ENCODE measurements at places on chromosomes 6 and 20.

DNA sequence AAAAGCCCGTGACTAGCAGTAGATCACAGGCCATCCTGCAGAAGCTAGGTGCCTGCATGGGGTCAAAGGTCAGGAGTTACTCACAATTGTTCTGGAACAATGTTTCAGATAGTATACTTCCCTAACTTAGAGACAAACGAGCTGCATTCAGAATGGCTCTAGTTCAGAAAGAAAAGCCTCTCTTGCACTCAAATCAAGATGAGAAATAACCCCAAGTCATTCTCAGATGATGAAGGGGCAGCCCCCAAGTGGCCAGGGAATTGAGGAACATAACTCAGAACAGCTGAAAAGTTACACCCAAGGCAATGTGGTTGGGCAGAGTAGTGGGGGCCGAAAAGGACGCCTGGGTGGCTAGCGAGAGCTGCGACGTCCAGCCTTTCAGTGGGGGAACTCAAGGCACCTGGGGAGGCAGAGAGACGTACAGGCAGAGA, 27.8 kb downstream of the FYN start:
- DNase-seq: no peak

- DNase-seq: no peak
Observed at GRCh38 chr20:60034231-60035110, 76.2 kb downstream of the CDH26 start.

DNA sequence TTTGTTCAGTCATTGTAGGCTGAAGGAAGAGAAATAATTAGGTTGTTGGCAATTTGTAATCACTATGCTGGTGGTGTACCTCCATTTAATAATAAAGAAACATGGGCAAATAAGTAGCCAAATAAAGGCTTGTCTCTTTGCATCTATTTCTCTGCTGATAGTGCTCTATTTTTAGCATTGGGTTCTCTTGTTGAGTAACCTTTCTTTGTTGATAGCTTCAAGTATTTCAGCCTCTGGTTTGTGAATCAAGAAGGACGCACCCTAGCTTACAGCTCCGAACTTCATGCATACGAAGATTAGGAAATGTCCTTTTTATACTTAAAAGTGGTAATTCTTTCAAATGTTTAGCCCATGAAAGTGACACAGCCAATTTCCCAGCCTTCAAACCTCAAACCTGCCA, 2.6 kb downstream of the PPP1R14C start:
- DNase-seq: no peak

DNA sequence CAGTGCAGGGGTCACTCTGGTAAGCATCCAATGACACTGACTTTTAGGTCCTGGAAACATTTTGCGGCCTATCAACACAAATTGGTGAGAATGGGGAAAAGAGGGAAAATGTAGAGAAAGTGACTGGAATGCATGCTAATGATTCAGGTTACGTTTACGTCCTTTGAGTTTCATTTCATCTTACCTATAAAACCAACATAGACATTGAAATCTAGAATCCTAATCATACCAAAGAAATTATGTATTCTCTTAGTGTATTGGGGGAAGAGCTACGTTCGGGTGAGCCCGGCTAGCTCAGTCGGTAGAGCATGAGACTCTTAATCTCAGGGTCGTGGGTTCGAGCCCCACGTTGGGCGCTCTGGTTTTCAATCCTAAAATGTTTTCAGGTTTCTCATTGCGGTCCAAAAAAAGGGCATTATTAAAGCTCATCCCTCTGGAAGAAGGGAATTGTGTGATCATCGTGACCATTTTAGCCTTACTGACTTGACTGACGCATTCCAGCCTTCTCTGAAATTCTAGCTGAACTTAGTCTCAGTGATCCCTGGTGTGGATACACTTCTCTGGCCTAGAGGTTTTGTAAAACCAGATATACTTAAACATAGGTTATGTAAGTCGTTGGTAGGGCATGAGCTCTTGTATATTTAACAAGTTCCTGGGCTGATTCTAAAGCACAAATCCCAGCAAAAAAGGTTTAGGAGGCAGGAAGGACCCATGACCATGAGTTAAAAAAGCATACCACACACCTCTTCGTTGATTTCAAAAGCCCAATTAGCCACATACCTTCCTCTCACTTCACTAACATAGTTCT, 18.3 kb downstream of the HMGN4 start:
- DNase-seq: no peak

DNA sequence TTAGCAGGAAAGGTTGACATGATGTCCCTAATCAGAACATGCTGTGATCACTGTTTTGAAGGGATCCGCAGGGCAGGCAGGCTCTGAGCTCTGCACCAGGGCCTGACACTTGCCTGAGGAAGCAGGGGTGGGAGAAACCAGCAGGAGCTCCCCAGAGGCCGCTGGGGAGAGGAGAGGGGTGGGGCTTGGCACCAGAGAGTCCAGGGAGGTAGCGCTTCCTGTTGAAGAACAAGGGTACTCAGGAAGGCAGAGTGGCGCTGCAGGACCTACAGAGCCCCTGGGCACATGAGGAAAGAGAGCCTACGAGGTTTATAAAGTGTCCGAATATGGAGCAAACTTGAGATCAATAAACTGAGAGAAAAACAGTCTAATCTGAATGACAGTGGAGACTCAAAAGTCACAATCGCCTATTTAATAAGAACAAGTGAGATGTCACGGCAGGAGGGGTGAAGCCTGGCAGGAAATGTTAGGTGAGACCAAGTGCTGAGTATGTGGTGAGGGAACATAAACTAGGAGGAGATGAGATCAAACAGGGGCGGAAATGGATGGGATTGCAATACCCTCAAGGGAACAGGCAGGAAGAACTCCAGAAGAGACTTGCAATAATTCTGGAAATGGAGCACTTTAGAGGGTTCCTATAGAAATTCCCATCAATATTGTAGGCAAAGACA, 5.8 kb upstream of the TBXT start:
- DNase-seq: no peak

DNA sequence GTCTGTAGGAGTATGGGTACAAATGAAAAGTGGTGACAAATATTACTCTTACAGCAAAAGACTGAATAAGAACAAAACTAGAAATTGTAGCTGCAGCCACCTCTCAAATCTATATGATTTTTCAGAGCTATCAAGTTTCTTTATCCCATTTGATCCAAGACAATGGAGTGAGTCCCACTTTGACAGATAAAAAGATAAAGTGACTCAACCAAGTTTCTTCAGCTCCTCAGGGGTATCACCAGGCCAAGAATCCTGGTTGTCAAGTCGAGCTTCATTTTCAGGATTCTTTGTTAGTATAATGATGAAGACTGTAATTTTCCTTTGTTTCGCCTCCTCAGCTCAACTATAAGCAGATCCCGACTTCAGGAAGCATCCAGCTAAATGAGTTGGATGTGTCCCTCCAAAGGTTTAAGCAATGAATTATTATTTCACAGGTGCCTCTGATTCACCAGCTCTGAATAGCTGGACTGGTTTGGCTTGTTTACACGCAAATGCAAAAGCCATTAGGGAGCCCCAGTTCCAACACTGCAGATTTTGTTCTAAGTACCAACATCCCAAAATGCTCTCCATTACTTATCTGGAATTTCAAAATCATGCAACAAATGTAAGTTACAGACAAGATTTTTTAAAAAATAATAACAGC, 238.9 kb downstream of the MAFB start:
- no peak for DNase-seq

GRCh38 chr20:3103369-3104032, 19.0 kb upstream of the AVP start:
- no peak for DNase-seq

DNA sequence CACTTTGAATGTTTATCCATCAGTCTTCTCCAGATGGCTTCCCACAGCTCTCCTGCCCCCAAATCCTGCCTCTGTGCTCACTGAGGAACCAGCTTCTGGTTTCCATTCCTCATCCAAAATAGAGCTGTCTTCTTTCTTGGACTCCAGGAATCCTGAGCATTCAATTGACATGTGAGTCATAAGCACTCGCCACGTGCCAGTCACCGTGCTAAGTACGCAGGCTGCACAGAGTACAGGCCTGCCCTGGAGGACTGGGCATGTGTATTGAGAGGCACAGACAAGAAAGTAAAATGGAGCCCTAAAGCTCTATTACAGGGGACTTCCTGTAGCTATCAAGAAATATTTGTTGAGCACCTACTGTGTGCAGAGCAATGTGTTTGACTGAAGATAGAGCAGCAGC, 39.7 kb upstream of the LRFN2 start:
- DNase-seq: no peak
